ENCODE measurements at places on chromosomes 1 and 21.

- DNase-seq: no peak
Measured at GRCh38 chr1:243596431-243597062, 253.5 kb downstream of the AKT3 start.

DNA sequence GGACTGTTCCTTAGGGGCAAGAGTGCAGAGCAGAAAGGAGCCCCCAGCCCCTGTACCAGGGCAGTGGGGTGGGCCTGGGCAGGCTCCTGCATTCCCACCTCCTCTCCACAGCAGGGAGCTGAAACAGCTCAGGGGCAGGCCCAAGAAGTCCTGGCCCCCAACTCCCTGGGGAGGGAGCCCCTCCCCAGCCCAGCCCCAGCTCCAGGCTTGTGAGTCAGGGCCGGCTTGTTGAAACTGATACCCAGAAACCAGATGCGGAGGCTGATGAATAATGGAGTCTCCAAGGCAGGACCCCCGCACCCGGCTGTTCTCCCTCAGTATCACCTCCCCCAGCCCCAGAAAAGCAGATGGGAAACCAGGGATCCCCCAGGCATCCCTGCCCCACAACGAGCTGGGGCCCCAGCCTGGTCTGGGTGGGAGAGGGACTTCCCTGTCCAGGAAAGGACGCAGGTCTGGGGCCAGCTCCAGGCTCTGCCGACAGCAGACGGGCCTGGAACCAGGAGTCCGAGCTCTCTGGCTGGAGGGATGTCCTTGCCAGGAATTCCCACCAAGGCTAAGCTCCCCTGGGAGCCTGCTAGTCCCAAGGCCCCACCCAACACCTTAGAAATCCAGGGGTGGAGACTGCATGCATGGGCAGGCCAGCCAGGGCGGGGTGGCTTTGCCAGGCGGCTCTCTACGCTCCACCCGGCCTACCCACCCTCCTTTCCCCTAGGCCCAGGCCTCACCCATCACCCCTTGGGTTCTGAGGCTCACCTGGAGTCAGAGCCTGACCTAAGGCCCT lies 2.7 kb downstream of the PLEKHG5 start:
- no peak for DNase-seq

- no peak for DNase-seq
Measured at GRCh38 chr1:196180847-196181593, 427.2 kb downstream of the KCNT2 start.

- DNase-seq: no peak
Measured at GRCh38 chr1:84450910-84451309, 28.2 kb upstream of the RPF1 start.

DNA sequence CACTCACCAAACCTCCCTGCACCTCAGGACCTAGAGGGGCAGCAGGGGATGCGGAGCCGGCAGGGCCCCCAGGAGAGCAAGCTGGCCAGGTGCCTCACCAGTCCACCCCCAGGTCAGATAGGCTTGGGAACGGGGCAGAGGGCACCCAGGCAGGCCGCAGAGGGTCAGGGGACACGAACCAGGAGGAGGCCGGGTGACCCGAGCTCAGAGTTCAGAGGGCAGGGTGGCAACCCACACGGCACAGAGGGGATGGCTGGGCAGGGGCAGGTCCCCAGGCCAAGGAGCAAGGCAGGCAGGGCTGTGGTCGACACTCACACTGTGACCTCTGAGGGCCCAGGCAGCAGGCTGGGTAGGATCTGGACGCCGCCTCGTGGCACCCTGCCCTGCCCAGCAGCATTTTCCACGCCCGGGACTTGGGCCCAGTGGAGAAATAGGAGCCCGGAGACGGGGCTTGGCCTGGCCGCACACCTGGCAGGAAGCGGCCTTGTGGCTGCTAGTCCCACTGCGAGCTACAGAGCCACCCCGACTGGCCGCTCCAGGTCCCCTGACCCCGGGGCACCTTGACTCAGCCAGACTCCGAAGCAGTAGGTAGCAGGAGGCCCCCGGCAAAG lies 5.3 kb downstream of the DVL1 start:
- no peak for DNase-seq

DNA sequence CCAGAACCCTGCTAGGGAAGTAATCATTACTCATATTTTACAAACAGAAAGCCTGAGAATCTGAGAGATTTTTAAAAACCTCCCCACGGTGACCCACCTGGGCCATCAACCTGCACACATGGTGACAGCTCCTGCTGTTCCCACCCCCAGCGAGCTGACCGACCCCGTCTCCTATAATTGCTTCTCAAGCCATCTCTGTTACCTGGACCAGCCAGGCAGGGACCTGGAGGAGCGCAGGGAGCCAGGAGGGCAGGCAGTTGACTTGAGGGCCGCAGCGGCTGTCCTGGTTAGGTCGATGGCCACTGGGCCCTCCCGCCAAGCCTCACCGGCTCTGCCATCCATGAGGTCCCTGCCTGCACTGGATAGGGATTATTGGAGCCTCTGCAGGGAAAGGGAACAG lies 7.7 kb downstream of the TFF2 start:
- no peak for DNase-seq

- DNase-seq: no peak
Measured at GRCh38 chr1:15401391-15402055, 8.2 kb upstream of the EFHD2 start.

- no peak for DNase-seq
Measured at GRCh38 chr1:236099355-236099974, 34.6 kb upstream of the NID1 start.

- DNase-seq: no peak
Measured at GRCh38 chr1:236907205-236907604, 97.0 kb downstream of the MT1HL1 start.

DNA sequence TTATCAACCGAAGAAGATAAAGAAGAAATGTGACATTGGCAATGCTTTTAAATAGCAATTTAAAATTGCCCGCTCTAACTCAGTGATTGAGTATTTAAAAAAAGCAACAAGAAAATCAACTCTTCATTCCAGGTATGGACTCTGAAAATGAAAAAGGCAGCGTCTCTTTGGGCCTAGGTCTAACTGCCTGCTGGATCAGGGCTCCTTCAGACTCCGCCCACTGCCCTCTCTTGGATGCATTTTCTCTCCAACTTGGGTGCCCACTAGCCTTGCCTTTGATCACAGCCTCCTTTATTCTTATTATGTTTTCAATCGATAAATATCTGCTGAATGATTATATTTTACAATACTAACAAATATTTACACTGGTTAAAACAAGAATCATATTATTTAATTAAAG lies 268.9 kb downstream of the MRPL39 start:
- no peak for DNase-seq

- no peak for DNase-seq
Measured at GRCh38 chr1:92728697-92729096, 56.2 kb downstream of the EVI5 start.

DNA sequence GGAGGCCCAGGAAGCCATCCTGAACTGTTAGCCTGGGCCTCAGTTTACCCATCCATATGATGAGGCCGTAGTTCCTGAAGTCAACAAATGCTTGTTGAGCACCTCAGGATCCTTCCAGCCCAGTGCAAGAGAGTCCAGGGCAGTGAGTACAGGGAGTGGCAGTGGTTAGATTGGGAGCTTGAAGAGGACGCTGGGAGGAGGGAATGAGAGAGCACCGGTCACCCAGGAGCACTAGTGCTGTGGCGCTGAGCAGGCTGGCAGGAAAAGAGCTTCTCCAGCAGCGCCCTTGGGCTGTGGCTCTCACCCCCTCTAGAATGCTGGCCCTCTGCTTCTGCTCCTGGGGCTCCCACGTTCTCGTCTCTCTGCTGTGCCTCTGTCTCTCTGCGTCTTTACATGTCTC lies 10.2 kb upstream of the SSBP3 start:
- no peak for DNase-seq

DNA sequence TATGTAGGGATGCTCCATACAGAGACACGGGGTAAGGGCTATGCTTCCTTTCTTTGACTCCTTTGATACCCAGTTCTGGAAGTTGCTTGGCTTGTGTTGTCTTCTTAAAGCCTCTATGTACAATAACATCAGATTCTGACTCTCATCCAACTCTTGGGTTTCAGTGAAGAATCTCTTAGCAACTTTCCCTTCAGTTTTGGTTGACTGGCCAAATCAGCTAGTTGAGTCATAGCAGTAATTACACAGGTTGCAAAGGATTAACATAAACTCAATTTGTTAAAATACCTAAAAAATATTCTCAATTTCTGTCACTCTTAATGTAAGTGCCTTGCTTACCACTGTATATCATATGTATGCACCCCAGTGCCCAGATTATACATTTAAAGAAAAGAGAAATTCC lies 9.2 kb downstream of the CD1E start:
- DNase-seq: no peak

DNA sequence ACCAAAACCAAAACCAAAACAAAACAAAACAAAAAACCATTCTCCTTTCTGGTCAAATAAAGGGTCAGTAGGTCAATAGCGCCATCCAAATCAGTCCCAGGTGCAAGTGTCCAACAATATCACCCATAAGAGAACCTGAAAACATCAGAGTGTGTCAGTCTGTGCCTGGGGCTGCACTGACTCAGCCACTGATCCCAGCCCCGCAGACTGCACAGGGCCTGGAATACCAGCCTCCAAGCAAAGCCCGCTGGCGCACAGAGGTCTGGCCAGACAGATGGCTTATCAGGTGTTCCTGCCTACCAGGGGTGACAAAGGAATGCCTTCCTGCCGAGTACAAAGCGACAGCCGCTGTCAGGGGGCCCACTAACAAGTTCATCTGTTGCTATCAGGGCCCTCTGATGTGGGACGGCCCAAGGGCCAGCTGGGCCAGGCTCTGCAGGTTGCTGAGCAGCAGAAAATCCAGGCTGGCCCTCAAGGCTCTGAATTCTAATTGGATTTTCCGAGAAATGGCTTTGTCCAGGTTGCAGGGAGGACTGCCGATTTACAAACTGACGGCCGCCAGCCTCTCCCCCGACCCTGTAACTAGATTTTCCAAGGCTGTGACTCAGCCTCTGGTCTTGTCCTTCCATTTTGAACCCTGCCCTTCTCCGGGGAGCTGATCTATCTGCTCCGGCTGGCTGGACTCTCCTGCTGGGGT lies 13.7 kb upstream of the TMEM51 start:
- no peak for DNase-seq

DNA sequence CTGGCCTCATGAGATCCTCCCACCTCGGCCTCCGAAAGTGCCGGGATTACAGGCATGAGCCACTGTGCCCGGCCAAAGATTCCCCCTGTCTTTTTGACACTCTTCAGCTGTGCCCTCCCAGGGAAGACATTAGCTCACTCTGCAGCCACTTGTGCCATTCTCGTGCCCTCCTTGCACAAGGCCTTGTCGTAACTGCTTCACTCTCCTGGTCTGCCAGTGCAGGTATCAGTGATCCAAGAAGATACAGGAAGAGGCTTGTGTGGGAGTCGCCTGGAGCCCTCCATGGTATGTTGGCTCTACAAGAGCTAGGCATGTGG lies 22.0 kb upstream of the WDR26 start:
- no peak for DNase-seq

GRCh38 chr1:173505391-173505790 lies 28.3 kb downstream of the PRDX6 start:
- no peak for DNase-seq

GRCh38 chr1:45765999-45766792 lies 15.7 kb upstream of the IPP start:
- DNase-seq: no peak

- DNase-seq: no peak
Measured at GRCh38 chr1:152495066-152495675, 15.4 kb upstream of the LCE5A start.

- DNase-seq: no peak
Measured at GRCh38 chr1:69570356-69570755, 2.6 kb downstream of the LRRC7 start.

GRCh38 chr1:217196616-217197015 lies 434.3 kb downstream of the GPATCH2 start:
- DNase-seq: no peak

GRCh38 chr1:205924460-205924790 lies 18.8 kb downstream of the SLC26A9 start:
- DNase-seq: no peak

- DNase-seq: no peak
Measured at GRCh38 chr21:21612466-21612865, 614.3 kb downstream of the NCAM2 start.

DNA sequence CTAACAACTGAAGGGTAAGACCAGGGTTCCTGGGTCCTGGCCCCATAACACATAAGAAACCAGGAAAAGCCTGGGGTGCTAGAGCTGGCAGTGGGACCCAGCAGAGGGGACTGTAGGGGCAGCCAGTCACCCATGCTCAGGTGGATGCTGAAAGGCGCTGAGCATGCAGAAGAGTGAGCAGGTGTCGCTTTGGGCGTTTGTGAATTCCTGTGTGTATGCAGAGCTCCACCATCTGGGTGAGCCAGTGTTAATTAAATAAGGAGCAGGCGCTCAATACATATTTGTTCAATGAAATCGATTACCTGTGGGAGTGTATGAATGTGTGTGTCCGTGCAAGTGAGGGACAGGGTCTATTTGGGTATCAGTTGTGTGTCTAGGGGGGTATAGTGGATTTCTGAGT lies 499 bp downstream of the C1QA start:
- DNase-seq: no peak
